ENCODE measurements at places on chromosomes 4 and X.

DNA sequence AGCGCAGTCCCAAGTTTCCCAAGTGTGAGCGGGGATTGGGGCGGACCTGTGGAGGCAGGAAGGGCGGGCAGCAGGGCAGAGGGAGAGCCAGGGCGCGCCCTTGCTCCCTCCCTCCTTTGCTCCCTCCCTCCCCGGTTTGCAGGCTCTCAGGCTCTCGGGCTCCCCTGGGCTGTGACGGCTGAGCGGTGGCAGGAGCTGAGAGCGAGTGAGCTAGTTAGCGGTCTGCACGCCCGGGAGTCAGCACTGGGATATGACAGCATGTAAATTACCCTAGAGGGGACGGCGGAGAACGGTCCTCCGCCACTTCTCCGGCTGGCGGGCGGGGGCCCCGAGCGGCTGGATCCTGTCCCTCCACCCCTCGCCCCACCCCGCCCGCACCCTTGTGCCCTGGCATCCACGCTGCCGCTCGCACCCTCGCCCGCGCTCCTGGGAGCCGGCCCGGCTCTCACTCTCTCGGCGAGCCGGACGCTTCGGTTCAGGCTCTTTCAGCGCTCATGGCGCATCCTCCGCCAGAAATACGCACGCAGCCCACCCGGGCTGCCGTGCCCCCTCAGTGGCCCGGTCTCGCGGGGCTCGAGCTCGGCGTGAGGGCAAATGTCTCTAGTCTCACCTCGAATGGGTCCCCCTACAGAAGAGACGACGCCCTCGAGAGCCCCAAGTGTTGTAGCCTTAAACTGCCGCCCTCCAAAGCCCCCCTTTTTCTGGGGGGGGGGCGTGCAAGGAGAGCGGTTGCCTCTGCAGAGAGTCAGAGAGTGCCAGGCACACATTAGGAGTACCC, at the start of gene TSC22D3:
TSS of gene TSC22D3 (minus strand) at position 54 of the 778 bp plus-strand sequence. CDS start 368 bp downstream, outside the sequence.
- DNase-seq: peak; percentile 71

DNA sequence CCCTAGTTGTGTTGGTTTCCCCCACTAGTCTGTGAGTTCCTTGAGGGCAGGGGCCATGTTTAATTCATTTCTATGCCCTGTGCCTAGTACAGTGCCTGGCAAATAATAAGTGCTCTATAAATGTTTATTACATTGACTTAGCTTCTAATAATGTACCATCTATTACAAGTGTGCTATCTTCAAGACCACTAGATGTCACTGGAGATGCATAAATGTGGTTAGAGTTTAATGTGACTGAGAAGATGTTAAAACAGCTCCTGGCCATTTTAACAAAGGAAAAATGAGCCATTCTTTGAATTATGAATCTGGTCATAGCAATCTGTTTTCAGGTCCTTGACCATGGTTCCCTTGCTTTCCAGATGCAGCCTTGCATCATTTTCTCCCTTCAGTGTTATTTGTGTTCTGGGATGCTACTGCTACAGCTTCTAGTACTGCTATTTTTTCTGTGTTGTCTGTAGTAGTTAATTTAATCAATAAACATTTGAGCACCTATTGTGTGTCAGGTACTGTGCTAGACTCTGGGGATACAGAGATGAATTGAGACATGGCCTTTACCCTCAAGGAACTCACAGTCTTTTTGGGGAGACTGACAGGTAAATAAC, 43.2 kb downstream of the SLC9A6 start:
- DNase-seq: peak; percentile 69

- DNase-seq: no peak
Measured at GRCh38 chrX:940691-941090, 271.8 kb downstream of the CRLF2 start.

DNA sequence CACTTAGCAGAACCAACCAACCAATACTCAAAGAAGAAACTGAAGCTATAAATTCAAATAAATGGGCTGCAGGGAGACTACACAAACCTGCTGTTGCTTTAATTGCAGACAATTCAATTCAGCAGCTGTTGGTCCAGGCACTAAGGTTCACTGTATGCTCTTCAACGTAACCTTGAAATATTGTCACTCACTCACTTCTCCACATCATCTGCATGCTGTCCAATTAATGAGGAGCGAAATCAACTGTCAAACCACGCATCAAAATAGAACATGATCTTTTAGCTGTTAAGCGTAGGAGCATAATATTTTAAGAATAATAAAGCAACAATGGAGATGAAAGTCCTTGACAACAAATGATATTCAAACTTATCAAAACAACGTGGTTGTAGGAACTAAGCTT, 17.0 kb downstream of the ENOX2 start:
- DNase-seq: no peak

GRCh38 chrX:118495958-118496762, 545 bp downstream of the DOCK11 start:
- DNase-seq: peak; percentile 30

- no peak for DNase-seq
Measured at GRCh38 chrX:86195343-86195742, 47.1 kb downstream of the DACH2 start.

GRCh38 chr4:139905489-139905888, 239.9 kb downstream of the MGST2 start:
- no peak for DNase-seq

- DNase-seq: no peak
Measured at GRCh38 chrX:39875834-39876628, 221.7 kb downstream of the BCOR start.

GRCh38 chr4:170278460-170278859, 188.7 kb upstream of the AADAT start:
- no peak for DNase-seq

- DNase-seq: no peak
Measured at GRCh38 chrX:122945328-122945727, 238.8 kb upstream of the GRIA3 start.

DNA sequence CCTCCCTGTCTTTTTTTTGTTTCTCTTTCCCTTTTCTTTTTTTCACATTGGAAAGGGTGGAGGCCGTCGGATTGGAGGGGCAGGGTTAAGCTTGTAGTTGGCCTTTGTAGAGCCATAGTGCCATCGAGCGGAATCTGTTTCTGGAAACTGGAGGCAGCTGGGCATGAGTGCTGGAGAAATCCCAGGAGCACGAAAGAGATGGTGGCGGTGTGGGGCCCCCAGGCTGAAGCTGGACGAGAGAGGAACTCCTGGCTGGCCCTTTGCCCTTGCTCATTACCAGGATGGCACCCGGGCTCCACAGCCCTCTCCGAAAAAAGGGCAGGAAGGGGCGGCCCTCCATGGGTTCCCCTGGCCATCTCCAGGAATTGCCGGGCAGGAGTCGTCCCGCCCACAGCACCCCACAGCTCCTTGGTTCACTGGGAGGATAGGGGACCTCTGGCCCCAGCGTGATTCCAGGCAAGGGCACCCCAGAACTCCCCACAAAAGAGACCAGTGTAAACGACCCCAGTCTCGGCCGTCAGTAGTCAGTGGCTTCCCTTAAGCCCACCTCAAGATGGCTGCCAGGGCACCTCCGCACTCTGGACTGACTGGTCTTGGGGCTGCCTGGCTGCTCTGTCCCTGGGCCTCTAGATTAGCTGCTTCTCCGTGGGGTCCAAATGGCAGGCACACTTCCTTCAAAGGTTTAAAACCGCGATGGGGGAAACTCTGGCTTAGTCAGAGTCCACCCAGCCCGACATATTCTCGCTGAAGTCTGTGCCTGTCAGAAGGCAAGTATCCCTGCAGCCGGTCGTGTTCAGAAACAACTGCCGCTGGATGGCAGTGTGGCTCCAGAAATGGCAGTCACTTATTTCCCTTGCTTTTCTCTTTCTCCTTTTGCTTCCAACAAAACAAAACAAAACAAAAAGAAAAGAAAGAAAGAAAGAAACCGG, 74.1 kb downstream of the NBDY start:
- DNase-seq: peak; percentile 43

DNA sequence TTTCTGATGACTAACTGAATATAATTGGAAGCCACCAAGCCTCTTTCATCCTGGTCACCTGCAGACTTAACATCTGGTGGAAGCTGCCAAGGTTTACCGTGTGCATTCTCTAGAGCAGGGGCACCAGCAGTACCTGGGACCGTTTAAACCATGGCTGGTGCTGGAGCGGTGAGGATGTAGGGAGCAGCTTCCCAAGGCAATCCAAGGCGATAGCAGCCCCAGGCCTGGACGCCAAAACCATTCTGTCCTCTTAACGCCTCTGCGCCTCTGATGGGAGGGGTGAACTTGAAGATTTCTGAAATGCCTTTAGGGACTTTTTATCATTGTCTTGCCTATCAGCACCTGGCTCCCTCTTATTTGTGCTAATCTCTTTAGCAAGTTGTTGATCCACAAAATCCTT, 37.3 kb upstream of the SPANXN2 start:
- no peak for DNase-seq

DNA sequence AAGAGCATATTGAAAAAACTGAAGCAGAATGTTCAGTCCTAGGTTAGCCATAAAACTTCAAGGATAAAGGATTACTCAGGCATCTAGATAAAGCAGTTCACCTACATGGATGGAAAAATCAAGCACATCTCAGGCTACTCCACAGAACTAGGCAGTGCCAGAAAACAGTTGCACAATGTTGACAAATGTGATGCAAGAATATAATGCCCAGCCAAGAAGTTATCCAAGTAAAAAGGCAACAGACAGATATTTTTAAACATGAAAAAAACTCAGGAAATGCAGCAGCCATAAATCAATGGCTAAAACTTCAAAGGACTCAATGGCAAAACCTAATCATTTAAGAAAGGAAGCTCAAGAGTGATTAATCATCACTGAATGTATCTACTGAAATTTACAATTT, 456.0 kb upstream of the FAM241A start:
- DNase-seq: peak; percentile 1

- no peak for DNase-seq
Measured at GRCh38 chr4:22650771-22651170, 42.0 kb upstream of the GBA3 start.

GRCh38 chr4:7055990-7056325, 11.9 kb downstream of the GRPEL1 start:
- DNase-seq: no peak

- DNase-seq: peak; percentile 54
Measured at GRCh38 chr4:54439831-54440243, 210.7 kb downstream of the PDGFRA start.

GRCh38 chrX:136021903-136022302, 36.7 kb downstream of the SLC9A6 start:
- DNase-seq: no peak

- no peak for DNase-seq
Measured at GRCh38 chrX:71466979-71467523, 65.9 kb upstream of the OGT start.

DNA sequence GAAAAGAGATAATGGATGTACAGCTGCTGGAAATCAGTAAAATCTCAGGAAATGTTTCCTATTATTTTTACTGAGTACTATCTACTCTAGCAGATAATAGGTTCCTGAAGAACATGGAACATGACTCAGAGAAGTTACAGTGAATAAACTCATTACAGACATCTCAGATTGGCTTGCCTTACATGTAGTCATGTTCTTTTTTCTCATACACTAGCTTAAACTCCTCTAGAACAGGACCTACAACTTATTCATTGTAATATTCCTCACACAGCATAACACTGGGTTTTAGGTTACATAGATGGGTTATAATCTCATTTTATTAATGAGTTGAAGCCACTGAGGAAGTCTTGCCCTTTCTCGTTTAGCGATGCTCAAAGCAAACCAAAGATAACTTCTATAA, 86.9 kb upstream of the BMP2K start:
- peak; percentile 21 for DNase-seq

All from fibroblast of skin of back (primary cell).